Right cardiac atrium (tissue), 5 donors: ENCODE measurements at places on chromosomes 1 and 21. TPM values are rescaled to one million over a fixed set of nuclear protein-coding genes. Genes with fewer than 3 reads are reported as not detected.

GRCh38 chr1:155893389-155894142, 17.6 kb downstream of the RIT1 start:
- DNase-seq = no peak

C1QC gene
- 32.7 TPM for polyA plus RNA-seq

TLCD4 gene
- polyA plus RNA-seq = 18.2 TPM

ALX3 gene
- polyA plus RNA-seq = 0.07 TPM

DNA sequence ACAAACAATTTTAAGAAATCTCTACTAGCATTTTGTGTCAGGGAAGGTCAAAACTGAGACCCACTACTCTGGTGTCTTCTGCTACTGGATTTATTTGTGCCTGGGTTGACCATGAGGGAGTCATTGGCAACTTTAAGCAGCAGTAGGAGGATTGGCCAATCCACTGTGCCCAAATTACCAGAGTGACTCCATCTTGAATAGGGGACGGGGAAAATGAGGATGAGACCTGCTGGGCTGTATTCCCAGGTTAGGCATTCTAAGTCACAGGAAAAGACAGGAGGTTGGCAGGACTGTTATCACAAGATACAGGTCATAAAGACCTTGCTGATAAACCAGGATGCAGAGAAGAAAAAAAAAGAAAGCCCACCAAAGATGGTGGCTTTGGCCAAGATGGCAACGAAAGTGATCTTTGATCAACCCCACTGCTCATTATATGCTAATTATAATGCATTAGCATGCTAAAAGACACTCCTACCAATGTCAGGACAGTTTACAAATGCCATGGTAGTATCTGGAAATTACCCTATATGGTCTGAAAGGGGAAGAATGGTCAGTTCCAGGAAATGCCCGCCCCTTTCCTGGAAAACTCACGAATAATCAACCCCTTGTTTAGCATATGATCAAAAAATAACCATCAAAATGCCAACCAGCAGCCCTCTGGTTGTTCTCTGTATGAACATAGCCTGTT, 200.9 kb downstream of the LTN1 start:
- DNase-seq = no peak

DNA sequence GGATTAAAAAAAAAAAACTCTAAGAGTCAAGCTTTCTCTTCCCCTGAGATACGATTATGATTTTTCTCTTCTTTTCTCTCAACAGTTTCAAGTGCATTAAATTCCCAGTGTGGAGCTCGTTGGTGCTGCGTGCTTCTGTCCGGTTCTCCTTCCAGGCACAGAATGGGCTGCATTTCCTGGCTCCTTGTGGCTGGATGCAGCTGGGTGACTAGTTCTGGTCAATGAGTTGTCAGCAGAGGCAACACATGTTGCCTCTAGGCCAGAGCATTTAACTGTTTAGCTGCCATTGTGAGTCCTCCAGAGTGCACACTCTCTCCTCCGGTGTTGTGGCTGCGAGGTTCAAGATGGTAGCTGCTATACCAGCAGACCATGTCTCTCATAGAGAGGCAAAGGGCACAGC, 312.9 kb downstream of the RRAGC start:
- DNase-seq = no peak

- DNase-seq = no peak
These were observed 45.1 kb upstream of the RGS2 start for GRCh38 chr1:192763756-192764155.

- no peak for DNase-seq
These were observed 116.5 kb downstream of the TMEM53 start for GRCh38 chr1:44557778-44558177.

- no peak for DNase-seq
These were observed 14.0 kb downstream of the PADI1 start for GRCh38 chr1:17218939-17219338.

DNA sequence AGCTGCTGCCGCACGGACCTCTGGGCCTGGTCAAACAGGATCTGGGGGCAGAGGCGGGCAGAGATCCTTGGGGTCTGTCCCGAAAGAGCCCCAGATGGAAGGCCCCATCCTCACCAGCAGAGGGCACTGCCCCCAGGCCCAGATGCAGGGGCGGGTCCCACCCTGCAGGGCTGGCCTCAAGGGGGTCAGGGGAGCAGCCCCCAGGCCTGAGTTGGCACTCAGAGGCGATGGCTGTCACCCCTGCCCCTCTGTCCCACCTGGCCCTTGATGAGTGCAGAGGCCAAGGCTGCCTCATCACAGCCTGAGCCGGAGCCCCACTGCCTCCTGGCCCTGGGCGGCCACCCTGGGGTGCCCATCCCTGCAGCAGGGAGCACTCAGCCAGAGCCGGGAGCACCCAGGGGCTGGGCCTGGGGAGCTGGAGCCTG, 5.7 kb downstream of the ACAP3 start:
- no peak for DNase-seq

OR2T11 gene
- polyA plus RNA-seq = not detected

DNA sequence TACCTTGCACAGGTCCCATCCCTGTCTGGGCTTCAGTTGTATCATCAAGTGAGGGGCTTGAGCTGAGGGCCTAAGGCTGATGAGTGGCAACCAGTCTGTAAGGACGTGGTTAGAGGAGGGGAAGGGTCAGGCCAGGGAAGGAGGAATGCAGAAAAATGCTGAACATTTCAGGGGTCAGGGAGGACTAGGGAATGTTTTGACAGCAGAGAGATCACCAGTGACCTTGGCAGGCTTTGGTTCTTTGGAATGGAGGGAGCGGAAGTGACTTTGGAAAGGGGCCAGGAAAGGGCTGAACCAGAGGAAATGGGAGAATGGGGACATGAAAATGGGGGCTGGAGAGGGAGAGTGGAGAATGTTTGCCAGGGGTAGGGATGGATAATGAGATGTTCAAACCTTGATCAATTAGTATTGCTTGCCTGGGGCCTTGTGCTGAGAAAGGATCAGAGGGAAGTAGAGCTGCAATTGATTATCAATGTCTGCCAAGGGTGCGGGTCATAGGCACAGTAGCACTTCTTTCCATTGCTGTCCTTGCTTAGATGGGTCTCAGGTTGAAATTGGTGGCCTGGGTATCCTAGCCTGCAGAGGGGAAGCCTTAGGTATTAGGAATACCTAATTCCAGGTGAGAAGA, 7.4 kb downstream of the LDLRAP1 start:
- DNase-seq = peak; percentile 55

PTPRF gene
- polyA plus RNA-seq = 5.1 TPM

DNA sequence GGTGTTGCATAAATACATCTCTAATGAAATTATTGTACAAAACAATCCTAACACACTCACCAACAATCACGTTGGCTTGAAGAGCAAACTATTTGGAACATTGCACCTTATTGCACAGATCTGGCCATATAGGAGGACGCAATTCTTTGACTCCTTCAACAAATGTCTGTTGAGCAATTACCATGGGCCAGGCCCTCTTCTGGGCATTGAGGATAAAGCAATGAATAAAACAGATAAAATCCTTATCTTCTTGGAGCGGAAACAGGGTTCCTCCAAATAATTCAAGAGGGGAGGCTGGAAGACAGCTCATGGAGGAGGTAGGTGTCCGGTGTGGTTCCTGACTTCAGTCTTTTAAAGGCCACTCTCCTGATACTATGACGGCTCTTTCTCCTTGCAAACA, 43.3 kb downstream of the PAX7 start:
- no peak for DNase-seq

RGS8 gene
- polyA plus RNA-seq = 0.02 TPM

GRCh38 chr21:44871576-44872269, 1.8 kb downstream of the PTTG1IP start:
- DNase-seq = no peak

GRCh38 chr1:91697861-91698260, 188.1 kb downstream of the TGFBR3 start:
- no peak for DNase-seq

DNA sequence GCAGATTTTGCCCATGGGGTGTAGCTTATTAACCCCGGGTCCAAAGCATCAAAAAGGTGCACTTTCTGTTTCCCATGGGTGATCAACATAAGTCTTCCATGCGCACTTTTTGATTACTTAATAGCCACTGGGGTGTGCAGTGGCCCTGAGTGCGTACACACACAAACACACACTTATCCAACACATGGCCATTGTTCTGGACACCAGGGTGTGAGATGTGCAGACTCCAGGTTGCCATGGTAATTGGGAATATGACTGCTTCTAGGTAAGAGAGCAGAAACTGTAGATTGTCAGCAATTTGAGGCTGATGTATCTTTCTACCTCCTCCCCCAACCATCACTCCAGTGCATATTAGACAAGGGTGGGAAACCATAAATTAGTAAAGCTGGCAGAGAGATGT, 68.8 kb downstream of the MAB21L3 start:
- no peak for DNase-seq

- no peak for DNase-seq
These were observed 10.6 kb upstream of the IKBKE start for GRCh38 chr1:206459703-206460102.

GRCh38 chr1:206467915-206468314, 2.4 kb upstream of the IKBKE start:
- DNase-seq = no peak

GRCh38 chr21:37166733-37167132, 93.7 kb downstream of the TTC3 start:
- no peak for DNase-seq

GRCh38 chr1:32028746-32029145, 15.1 kb downstream of the KHDRBS1 start:
- no peak for DNase-seq

DNA sequence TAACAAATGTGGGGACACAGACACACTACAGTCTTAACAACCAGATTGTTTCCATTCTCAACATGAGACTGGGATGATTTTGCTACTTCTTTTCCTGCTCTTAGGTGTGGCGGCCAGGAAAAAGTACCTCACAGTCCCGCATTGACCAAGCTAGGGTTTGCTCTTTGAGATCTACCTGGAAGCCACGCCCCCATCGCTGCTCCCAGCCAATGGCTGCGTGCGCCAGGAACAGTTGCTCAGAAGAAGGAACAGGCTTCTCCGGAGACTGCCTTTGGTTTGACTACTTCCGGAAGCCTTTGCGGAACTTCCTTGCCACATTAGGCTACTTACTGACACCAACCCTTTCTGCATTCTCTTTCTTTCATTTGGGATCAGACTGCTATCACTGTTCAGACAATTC, 44.2 kb upstream of the PLD5 start:
- DNase-seq = no peak
